Mesothelial cell of epicardium (in vitro differentiated cells): ENCODE measurements at places on chromosomes 1 and 21.

- DNase-seq: no peak
These were observed 1.7 kb downstream of the ACTRT2 start for GRCh38 chr1:3022976-3023375.

- no peak for DNase-seq
These were observed 94.6 kb upstream of the DAB1 start for GRCh38 chr1:57518496-57518895.

DNA sequence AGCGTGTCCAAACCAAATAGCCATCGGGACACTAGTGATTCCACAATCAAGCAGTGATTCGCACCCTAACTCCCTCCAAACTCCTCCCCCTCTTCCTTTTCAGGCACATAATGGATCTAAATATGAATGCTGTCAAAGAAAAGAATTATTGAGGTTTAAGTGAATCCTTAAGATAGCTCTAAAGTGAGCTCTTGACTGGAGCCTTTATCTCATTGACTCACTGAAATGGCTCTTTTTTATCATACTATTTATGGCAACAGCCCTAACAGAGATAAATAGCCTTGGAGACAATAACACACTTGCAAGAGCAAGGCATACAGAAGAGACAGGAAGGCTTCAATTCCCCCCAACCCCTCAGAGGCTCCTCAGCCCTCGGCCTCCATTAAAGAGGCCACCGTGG lies 143.3 kb downstream of the PLXNA2 start:
- DNase-seq: no peak

DNA sequence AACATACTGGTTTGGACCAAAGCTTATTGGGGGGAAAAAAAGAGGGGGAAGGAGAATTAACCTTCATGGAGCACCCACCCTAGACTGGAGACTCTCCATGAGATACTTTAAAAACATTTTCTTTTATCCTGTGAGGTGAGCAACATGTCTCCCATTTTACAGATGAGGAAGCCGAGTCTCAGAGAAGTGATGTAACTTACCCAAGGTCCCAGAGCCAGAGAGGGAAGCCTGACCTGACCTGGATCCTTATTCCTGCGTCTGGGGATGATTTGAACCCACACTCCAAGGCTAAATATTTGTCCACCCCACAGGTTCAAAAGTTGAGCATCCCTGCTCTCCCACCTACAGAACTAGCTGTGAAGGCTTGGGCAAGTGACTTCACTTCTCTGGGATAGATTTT lies 137.9 kb upstream of the JUN start:
- no peak for DNase-seq

GRCh38 chr1:221712776-221713431 lies 29.0 kb downstream of the DUSP10 start:
- DNase-seq: no peak

GRCh38 chr1:216600730-216601609 lies 122.3 kb downstream of the ESRRG start:
- peak; percentile 81 for DNase-seq

- DNase-seq: no peak
These were observed 13.4 kb upstream of the PSMB4 start for GRCh38 chr1:151386002-151386401.

- no peak for DNase-seq
These were observed 277.3 kb upstream of the FMN2 start for GRCh38 chr1:239814306-239814881.

- DNase-seq: no peak
These were observed 13.0 kb upstream of the KCNC4 start for GRCh38 chr1:110196917-110197765.

- DNase-seq: no peak
These were observed 1260.7 kb downstream of the PLA2G4A start for GRCh38 chr1:188089461-188089860.

GRCh38 chr1:203512848-203513584 lies 19.1 kb downstream of the OPTC start:
- no peak for DNase-seq

GRCh38 chr1:32356478-32356877 lies 5.8 kb downstream of the FAM229A start:
- DNase-seq: no peak

DNA sequence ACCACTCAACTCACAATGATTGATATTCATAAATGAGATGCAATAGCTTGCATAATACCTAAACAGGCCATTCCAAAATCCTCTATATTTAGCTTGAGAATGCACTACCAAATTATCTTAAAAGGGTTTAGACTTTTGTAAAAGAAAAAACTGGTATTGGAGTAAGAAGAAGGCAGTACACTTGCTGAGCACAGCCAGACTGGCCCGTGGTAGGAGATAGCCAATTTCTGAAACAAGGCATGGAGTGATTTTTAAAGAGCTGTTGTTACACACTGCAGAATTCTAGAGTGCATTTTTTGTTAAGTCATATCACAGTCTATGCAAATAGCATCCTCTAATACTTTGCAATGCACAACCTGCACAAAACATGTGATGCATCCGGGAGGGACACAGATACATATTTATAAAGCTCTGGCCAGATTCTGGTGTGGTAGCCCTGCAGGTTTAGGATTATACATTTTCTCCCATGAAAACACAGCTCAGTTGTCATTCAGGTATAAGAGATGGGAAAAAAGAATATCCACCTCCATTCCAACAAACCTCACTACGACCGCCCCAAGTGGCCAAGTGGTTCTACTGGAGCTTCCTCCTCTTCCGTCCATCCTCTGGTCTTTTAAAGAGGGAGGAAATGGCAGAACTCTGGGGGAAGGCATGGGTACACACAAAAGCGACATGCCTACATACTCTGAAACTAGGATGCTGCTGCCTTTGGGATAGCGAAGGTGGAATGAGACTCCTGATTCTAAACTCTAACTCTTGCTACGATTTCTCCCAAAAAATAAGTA lies 40.8 kb downstream of the BCAR3 start:
- no peak for DNase-seq

GRCh38 chr1:26027716-26028489 lies 6.3 kb downstream of the EXTL1 start:
- no peak for DNase-seq
